ENCODE measurements at places on chromosomes 12 and 14.

DNA sequence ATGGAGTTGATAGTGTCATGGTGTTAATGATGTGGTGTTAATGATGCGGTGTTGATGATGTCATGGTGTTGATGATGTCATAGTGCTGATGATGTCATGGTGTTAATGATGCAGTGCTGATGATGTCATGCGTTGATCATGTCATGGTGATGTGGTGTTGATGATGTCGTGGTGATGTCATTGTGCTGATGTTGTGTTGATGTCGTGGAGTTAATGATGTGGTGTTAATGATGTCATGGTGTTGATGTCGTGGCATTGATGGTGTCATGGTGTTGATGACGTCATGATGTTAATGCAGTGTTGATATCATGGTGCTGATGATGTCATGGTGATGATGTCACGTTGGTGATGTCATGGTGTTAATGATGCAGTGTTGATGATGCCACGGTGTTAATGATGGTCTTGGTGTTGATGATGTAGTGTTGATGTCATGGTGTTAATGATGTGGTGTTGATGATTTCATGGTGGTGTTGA lies 49.1 kb upstream of the RIMBP2 start:
- DNase-seq: no peak

- DNase-seq: no peak
Observed at GRCh38 chr12:46659824-46660223, 166.0 kb downstream of the SLC38A4 start.

DNA sequence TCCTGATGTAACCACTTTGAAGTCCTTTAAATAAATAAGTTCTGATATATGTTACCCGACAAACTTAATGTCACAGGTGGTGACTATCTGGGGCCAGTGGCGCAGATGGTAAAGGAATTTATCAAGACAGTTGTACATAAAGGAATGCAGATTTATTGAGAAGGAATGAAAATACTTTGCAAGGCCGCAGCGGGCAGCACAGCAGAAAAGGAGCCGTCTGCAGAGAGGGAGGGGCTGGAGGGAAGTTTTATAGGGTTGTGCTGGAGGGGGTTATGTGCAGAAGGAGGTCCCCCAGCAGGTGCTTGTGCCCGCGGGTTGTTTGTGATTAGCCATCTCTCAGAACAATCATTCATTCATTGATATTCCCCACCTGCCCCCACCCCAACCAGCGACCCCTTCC lies 17.4 kb downstream of the GPRC5D start:
- DNase-seq: no peak

DNA sequence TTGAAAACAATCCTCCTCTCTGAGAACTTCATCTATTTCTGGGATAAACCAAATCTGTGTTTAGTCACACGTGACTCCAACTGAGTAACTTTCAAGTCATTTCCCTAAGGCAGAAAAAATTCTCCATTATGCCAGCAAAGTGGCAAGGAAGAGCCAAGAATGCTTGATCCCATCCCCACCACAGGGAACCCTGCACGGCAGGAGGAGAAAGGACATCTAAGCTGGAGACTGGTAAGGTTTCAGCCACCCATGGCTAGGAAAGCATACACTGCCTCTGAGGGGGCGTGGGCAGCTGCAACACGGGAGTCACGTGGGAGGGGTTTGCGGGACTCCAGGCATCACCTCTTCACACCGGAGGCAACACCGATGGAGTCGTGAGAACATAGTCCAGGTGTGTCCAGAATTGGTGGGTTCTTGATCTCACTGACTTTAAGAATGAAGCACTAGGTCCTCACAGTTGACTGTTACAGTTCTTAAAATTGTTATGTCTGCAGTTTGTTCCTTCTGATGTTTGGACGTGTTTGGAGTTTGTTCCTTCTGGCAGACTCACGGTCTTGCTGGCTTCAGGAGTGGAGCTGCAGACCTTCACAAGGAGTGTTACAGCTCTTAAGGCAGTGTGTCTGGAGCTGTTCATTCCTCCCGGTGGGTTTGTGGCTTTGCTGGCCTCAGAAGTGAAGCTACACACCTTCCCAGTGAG lies 2.7 kb upstream of the SIVA1 start:
- DNase-seq: no peak

- DNase-seq: no peak
Observed at GRCh38 chr14:73463411-73463810, 5.1 kb upstream of the NUMB start.

GRCh38 chr12:76037130-76038103 lies 5.8 kb upstream of the PHLDA1 start:
- no peak for DNase-seq

- no peak for DNase-seq
Observed at GRCh38 chr14:87014856-87015255, 978.1 kb downstream of the GALC start.

DNA sequence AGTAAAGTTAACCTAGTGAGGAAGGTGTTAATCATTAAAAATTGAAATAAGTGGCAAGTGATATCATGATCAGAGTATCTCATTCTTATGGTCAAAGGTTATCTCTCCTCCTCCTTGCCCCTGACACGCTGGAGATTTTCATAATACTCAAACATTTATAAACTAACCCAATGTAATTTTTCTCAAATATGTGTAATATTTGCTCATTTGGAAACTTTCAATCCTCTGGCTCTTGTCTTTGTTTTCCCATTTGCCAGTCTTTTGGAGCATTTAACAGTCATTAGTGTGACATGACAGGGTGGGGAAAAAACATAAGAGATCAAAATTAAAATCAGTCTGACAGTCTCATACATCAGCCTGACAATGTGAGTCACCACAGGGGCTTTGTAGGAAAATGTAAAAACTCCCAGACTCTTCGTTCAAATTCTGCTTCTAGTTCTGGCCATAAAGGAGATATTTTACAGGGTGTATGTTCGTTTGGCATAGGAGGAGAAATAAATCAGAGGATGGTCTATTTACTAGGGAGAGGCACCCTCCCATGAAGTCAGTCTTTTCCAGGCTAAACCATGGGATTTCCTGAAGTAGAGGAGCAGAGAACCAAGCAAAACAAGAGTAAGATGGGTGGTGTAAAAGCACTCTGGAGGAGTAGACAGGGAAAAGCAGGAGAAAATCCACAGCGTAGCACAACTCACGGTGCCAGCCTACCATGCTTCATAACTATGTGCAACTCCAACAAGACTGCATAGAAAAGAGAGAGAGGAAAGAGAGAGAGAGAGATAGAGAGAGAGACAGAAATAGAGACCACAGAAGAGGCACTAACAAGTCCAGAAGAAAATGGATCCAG lies 369.2 kb upstream of the PDE3A start:
- DNase-seq: no peak

DNA sequence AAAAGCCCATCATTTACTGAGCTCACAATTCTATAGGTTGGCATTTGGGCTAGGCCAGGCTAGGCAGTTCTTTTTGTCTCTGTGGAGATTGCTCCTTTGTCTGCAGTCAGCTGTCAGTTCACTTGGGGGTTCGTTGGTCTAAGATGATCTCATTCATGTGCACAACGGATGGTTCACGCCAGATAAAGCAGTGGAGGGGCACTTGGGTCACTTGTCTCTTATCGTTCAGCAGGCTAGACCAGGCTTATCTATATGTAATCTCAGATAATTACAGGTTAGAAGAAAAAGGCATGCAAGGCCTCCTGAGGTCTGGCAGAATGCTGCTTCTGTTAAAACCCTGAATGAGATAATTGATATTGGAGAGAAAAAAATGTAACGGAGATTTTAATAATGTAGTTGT lies 119.0 kb upstream of the ATP2B1 start:
- DNase-seq: no peak

- DNase-seq: peak; percentile 84
Observed at GRCh38 chr12:121786440-121786825, 7.1 kb downstream of the RHOF start.

DNA sequence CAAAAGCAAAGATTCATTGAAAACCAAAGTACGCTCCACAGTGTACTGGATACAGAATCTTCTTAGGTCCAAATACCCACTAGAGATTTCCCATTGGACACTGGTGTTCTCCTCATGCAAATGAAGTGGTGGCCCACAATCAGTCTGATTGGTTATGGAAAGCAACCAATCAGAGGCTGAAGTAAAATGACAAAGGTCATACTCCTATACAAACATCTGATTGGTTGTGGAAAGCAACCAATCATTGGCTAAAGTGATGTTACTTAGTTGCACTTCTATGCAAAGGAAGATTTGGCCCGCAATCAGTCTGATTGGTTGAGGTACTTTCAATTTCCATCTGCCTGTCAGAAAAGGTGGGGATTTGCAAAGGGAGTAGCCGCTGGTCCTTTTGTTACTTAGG lies 1.3 kb upstream of the WASHC3 start:
- DNase-seq: no peak

- no peak for DNase-seq
Observed at GRCh38 chr12:99833397-99833796, 151.3 kb downstream of the ANKS1B start.

DNA sequence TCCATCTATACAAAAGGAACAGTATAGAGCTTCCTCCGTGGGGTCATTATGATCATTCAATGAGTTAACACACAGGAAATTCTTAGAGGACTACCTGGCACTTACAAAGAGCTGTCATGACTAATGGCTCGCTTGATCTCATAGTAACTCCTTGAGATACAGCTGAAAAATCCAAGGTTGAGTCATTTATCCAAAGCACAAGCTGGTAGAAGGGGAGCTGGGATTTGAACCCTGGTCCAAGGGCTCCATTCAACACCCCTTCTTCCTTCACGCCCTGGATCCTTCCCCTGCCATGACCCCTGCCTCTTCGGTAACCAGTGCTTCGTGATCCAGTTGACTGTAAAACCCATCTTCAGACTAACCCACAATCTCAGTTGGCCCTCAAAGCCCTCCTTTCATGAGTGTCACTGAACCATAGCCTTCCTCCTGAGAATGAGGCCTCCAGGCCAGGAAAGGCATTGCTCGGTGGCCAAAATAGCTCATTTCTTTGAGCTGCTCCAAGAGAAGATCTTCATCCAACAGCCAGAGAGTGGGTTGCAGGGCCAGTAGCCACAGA lies 7.8 kb downstream of the ZFP36L1 start:
- no peak for DNase-seq

- no peak for DNase-seq
Observed at GRCh38 chr14:21264025-21264801, 5.0 kb downstream of the HNRNPC start.

- DNase-seq: peak; percentile 98
Observed at GRCh38 chr12:49130151-49131050, 794 bp downstream of the TUBA1B start.

- peak; percentile 80 for DNase-seq
Observed at GRCh38 chr14:64812412-64812811, 67.3 kb downstream of the SPTB start.

GRCh38 chr14:104913435-104913834 lies 11.2 kb upstream of the PLD4 start:
- no peak for DNase-seq

GRCh38 chr12:58500399-58500798 lies 419.9 kb downstream of the LRIG3 start:
- no peak for DNase-seq

DNA sequence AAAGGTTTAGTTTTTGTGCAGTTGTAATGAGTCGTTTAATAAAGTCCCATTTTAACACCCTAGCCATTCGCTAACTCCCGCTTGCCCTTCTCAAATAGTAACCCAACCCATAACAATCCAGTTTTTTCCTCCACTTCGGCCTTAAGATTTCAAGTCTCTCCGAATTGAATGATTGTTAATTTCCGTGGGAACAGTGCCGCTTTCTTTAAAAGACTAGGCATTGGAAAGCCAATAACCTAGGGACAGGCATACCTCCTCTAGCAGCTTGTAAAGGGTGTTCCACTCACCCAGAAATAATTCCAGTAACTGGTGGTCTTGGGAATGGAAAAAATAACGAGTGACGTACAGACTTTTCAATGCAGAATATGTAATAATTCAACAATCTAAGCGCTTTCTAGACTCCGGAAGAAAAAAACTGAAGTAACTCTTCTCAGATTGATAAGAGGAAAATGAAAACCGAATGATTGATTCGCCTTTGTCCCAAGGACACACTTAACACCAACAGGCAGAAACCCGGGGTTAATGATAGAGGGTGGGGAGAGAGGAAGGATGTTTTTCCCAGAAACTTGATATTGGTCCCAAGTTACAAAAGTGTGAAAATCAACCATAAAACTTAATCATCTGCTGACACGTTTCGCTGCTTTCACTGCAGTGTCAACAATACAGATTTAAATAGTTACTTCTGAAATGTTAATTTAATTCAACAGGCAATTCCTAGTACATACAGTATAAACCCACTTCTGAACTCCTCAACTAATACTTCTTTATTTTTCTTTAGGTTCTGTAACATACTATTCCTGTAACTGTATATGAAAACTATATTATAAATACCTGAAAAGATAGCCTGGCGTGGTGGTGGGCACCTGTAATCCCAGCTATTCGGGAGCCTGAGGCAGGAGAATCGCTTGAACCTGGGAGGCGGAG lies 1.0 kb upstream of the SINHCAF start:
- no peak for DNase-seq

DNA sequence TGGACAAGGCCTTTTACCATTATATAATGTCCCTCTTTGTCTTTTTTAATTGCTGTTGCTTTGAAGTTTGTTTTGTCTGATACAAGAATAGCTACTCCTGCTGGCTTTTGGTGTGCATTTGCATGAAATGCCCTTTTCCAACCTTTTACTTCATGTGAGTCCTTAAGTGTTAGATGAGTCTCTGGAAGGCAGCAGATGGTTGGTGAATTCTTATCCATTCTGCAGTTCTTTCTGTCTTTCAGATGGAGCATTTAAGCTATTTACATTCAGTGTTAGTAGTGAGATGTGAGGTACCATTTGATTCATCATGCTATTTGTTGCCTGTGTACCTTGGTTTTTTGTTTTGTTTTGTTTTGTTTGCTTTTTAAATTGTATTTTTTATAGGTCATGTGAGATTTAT lies 208.3 kb downstream of the GPHN start:
- DNase-seq: no peak

GRCh38 chr12:98446060-98446459 lies 69.3 kb upstream of the TMPO start:
- DNase-seq: no peak

GRCh38 chr12:65330331-65330730 lies 51.8 kb downstream of the MSRB3 start:
- no peak for DNase-seq

DNA sequence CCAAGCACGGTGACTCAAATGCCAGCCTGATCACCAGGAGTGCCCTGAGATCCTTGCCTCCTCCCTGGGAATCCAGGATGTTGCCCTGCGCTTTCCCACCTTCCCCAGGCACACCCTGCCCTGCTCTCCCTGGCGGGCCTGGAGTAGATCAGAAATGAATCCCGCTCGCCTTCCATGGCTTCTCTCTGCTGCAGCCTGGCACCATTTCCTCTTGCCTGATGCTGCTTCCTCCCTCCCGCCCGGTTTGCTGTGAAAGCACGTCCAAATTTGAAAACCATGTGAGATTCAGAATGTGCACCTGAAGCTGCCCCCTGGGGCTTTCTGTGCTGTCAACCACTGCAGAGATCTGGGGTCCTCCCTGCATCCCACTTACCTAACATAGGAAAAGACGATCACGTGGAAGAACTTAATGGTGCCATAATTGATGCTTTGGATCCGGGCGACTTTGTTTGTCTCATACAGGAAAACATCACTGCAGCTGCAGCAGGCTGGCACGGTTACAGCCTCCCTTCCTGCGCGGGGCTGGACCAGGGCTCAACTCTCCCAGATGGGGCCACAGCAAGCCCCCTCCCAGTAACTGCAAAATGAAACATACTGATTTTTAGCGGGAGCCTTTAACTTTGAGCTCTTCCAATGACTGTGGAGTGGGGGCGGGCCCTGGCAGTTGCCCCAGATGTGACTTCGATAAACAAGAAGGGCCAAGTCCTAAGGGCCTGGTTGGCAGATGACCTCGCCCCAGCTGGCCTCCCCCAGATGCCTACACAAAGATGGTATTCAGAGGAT lies 24.9 kb upstream of the C12orf76 start:
- DNase-seq: peak; percentile 71
